Stimulated activated CD8-positive, alpha-beta memory T cell treated with anti-CD3 and anti-CD28 coated beads, Interleukin-7, amount 100 ng/mL, for 4 hours (primary cell): ENCODE measurements at places on chromosomes 7 and 10.
A peak's percentile ranks its signal among the peaks of the same experiment; 100 is the strongest.

DNA sequence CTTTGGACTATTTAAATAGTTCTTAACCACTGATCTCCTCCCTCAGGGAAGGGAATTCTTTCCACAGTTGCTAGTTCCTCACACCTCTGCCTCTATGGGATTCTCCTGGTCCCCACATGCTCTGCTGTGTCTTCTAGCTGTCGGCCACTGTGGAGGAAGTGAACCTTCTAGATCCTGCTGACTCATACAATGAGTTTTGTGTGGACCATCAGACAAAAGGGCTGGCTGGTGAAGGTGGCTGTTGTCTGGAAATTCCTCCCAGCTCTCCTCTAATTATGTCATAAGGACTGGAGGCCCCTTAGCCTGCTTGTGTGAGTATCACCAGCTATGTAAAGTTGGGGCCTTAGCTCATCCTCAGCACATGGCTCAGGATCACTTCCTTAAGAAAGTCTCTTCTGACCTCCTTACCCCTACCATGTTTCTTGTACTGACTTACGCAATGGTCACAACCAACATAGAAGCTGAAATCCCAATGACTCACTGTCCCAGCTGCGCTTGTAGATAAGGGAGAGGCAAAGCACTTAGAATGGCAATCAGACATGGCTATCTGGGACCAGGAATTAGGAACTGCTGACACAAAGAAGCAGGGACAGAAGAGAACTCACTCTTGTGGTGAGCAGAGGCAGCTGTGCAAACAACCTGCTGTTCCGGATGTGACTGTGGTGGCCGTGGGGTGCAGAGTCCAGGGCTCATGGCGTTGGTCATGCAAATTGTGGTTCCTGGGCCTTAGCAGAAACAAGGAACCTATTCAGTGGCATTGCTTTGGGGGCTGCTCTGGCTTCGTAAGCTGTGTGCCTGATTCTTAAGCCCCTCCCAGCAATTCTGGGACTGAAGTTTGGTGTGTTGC, 2.5 kb upstream of the MACC1 start:
- peak; percentile 12 for DNase-seq

GRCh38 chr7:75537731-75538130, 45.6 kb downstream of the SPDYE5 start:
- DNase-seq, result no peak

DNA sequence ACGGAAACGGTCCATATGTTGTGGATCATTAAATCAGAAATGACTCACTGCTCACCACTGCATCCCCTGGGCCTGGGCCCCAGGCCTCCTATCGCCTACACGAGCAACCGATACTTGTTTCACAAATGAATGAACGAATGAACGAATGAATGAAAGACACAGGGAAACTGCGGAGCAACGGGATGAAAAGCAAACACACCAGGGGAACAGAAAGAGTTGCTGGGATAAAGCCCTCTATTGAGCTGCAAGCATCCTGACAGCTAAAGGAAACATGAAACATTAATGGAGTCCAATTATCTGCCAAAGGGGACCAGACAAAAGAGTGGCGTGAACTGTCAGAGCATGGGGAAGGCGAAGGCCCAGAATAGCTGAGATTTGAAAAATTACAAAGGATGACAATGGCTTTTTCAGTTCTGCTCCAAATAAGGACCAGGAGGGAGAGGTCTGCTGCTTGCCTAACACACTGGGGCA, 92.1 kb downstream of the GRB10 start:
- no peak for DNase-seq

GRCh38 chr10:18325889-18326531, 185.8 kb downstream of the CACNB2 start:
- DNase-seq, result no peak

DNA sequence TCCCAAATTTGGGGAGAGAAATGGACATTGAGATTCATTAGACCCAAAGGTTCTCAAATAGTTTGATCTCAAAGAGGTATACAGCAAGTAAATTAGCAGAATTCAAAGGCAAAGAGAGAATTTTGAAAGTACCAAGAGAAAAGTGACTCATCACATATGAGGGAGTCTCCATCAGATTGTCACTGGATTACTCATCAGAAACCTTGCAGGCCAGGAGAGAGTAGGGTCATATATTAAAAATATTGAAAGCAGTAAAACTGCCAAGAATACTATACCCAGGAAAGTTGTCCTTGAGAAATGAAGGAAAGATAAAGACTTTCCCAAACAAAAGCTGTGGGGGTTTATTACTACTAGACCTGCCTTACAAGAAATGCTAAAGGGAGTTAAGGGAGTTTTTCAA, 140.6 kb downstream of the TMEM168 start:
- DNase-seq, result no peak

DNA sequence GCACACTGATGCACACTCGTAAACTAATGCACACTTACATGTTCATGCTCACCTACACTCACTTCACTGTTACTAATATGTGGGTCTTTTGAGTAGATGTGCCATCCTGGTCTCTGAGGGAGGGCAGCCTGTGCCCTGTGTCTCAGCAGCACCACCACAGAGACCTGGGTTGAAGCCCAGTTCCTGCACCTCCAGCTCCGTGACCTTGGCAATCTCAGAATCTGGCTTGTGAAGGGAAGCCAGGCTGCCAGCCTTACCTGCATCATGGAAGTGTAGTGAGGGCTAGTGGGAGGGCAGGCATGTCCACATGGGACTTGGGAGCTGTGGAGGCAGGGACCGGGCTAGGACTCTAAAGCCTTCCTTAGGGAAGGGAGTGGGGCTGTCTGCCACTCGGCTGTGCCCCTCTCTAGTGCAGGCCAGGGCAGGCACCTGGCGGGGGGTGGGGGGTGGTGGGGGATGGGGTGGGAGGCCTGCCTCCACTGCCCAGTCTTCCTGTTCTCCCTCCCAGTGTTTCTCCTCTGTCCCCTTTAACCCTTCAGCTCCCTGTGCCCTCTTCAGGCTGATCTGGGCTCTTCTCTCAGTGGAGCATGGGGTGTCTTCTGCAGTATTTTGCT, 8.1 kb downstream of the ADCY1 start:
- DNase-seq, result no peak
